T-helper 17 cell (primary cell): ENCODE measurements at places on chromosomes 13 and 19. TPM values are rescaled to one million over a fixed set of nuclear protein-coding genes. Genes with fewer than 3 reads are reported as not detected.

DNA sequence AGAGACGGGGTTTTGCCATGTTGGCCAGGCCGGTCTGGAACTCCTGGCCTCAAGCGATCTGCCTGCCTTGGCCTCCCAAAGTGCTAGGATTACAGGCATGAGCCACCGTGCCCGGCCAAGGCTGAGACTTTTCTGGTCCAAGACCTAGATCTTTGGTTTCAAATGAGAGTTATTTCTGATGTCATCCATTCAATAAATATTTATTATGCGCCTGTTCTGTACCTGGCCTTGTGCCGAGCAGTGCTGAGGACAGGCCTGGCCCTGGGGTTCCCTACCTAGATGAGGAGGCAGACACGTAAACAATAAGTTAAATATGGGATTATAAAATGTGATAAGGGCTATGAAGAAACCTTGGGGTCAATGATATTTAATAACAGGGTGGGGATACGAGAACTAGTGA, 4.5 kb downstream of the RELB start:
- DNase-seq: no peak

The GET3 gene
- 29.8 TPM for total RNA-seq

The POMP gene
- 22.9 TPM for total RNA-seq

GRCh38 chr13:29504691-29505090, 90.8 kb downstream of the SLC7A1 start:
- DNase-seq: no peak

The ALOX5AP gene
- total RNA-seq: 68.4 TPM
